ENCODE measurements at places on chromosomes 13 and 19.
A peak's percentile ranks its signal among the peaks of the same experiment; 100 is the strongest.

GRCh38 chr13:97240788-97241734, 18.9 kb downstream of the MBNL2 start:
- DNase-seq = no peak

GRCh38 chr13:68232351-68233130, 1002.4 kb upstream of the PCDH9 start:
- peak; percentile 37 for DNase-seq

DNA sequence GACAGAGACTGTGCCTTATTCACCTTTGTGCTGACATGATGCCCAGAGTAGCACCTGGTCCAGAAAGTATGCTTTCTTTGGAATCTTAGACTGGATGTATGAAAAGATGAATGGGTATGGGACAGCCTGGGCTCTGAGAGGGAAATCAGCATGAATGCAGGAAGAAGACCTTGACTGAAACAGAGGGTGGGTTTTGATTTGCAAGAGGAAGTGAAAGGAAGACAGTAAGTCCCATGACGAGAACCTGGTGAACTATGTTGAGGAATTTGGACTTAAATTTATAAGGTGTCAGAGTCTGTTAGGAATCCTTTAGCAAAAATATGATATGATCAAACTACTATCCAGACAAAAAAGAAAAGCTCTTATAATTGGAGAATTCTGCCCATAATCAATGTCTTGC, 301.9 kb downstream of the SPRY2 start:
- no peak for DNase-seq

GRCh38 chr19:11214387-11214786, 17.0 kb upstream of the KANK2 start:
- no peak for DNase-seq

GRCh38 chr13:41411060-41411459, 46.3 kb upstream of the RGCC start:
- DNase-seq = no peak

GRCh38 chr13:53160211-53160610, 131.6 kb downstream of the OLFM4 start:
- DNase-seq = no peak

- DNase-seq = peak; percentile 85
Observed at GRCh38 chr19:48568345-48568886, 16.4 kb downstream of the SULT2B1 start.

- no peak for DNase-seq
Observed at GRCh38 chr13:94431987-94432386, 47.5 kb downstream of the DCT start.

DNA sequence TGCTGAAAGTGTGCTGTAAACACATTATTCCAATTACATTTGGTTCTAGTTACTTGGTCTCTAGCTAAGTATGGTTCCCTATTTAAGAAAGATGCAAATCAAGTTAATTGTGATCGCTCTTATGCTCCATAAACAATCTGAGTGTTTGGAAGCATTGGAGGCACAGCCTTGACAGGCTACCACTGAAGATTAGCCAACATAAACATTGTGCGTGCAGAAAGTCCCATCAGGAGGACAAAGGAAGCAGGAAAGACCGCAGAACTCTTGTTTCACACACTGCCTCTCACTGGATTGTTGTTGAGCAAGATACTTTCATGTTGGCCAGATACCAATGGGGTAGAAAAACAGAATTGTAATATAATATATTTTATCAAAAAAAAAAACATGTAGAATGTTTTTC, 814.4 kb downstream of the EFNB2 start:
- peak; percentile 42 for DNase-seq

DNA sequence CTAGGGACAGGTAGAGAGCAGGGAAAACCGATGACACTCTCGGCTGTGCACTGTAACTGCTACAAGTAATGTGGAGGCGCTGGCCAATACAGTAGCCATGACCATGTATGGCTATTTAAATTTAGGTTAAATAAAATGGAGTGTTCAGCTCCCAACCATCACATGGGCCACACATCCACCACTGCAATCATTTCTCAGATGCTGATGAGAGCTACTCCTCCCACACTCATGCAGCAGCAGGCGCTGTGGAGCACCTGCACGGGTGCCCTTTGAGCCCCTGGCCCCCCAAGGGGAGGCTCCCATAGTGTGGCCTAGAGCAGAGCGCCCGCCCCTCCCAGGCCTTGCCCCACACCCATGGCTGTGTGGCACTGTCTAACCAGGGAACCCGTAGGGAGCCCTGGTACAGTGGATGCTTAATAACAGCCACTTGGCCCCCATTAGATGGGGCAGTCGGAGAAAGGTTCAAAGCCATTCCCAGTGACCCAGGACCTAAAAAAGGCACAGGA, 6.0 kb downstream of the ACP4 start:
- DNase-seq = no peak

DNA sequence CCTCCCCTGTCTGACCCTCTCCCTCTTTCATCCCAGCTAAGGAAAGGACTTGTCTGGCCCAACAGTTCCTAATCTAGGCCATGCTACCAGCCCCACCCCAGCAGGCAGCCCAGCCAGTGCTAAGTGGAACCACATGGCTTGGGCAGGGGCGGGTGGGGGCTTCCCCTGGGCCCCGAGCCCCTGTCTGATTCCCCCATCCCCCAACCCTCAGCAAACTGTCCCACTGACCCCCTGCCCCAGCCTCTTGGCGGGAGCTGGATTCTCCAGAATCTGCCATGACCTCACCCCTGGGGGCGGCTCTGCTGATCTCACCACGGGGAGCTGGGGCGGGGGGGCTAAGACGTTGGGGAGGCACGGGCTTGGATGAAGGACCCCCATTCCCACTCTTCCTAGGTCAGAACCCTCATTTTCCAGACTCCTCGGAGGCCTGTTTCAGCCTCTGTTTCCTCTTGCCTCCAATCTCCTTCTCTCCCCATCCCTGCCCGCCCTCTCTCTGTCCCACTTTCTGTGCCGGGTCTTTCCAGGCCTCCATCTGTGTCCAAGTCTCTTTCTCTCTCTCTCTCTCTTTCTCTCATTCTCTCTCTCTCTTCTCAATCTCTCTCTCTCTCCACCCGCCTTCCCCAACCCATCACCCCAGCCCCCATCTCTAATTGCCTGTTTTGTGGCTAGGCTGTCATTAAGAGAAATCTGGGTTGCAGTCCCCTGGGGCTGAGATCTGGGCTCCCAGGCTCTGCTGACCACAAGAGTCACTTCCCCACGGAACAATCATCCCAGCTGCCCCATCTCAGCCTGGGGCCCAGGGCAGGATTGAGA, 2.7 kb downstream of the COL5A3 start:
- DNase-seq = peak; percentile 47

GRCh38 chr19:16611121-16611520, 16.9 kb downstream of the MED26 start:
- DNase-seq = no peak

DNA sequence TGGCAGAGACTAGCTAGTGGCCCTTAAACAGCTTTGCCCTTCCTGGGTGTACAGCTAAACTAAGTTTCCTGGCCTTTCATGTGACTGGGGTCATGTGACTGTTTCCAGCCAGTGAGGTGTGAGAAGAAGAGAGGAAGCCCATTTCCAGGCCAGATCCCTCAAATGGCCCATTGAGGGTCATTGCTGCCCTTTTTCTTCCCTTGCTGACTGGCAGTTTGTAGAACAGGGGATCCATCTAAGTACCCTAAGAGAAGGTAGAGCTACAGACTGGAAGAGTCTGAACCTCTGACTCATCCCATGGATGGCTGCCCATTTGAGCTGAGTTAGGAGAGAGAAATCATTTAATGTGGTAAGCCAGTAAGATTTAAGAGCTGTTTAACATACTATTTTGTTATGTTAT, 2.8 kb downstream of the SWSAP1 start:
- DNase-seq = peak; percentile 86

GRCh38 chr13:98307463-98308085, 130.5 kb upstream of the RNF113B start:
- DNase-seq = no peak

DNA sequence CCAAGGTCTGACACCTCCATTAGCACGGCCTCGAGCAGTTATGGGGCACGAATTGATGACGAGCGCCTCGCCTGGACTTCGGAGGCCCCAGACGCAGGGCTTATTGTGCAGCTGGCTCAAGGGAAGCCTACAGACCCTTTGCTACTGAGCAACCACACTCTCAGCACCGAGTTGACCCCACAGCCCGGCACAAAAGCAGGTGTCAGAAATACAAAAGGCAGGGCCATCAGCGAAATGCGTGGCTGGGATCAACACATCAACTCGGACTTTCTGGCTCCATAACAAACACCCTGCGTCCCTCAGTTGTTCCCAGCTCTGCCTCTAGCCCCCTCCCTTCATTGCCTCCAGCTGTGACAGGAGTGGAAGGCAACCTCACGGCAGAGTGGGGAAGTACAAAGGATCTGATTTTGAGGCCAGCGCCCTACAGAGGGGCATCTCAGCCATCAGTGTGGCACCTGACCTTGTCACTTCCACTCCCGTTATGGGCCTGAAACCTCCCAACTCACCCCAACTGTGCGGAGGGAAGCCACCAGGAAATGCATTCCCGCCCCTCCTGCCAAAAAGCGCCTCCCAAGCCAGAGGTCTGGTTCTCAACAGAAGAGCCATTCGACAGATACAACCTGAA, 18.0 kb downstream of the PEPD start:
- DNase-seq = no peak

DNA sequence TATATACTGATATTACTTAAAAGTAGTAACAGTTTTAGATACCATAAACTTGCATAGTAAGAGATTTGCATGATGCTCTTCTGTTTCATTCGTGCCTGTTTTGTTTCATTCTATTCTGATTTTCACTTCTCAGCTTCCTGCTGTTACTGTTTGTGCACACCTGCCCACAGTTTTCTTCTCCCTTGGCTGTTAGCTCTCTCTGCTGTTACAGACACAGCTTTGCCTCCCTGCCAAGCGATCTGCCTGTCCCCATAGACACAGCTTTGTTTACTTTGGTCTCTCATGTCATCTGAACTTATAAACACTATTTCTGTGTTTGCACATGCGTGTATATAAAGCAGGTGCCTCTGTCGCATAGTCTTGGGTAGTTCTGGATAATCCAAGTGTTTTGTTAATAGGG, 21.4 kb upstream of the UPF3A start:
- no peak for DNase-seq

GRCh38 chr13:30052120-30052519, 201.7 kb upstream of the UBL3 start:
- DNase-seq = no peak

DNA sequence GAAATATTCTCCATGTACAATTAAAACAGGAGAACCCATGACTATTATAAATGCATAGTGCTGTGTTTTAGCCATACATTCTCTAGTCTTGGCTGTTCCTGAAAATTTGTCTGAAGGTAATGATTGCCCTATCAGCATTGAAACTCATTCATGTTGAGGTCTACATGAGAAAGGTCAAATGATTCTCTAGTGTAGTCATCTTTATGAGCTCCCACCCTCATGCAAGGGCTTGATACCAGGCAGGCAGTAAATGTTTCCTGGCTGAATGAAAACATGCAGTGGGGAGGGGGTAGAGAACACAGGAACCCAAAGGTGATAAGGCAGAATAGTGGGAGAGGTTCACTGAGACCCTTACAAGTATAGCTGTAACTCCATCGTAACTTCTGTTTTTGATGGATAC, 424.3 kb downstream of the COG6 start:
- no peak for DNase-seq

GRCh38 chr19:57708641-57709361, at the start of gene ZNF154:
Gene ZNF154, minus strand, starts transcription at chr19:57709204. Its CDS starts 233 bp downstream, at chr19:57708971.
- peak; percentile 71 for DNase-seq

GRCh38 chr13:48244159-48244558, 11.2 kb downstream of the ITM2B start:
- no peak for DNase-seq

- DNase-seq = no peak
Observed at GRCh38 chr19:18804139-18804601, 13.1 kb upstream of the COMP start.

GRCh38 chr13:29254626-29255370, 340.7 kb downstream of the SLC7A1 start:
- no peak for DNase-seq

DNA sequence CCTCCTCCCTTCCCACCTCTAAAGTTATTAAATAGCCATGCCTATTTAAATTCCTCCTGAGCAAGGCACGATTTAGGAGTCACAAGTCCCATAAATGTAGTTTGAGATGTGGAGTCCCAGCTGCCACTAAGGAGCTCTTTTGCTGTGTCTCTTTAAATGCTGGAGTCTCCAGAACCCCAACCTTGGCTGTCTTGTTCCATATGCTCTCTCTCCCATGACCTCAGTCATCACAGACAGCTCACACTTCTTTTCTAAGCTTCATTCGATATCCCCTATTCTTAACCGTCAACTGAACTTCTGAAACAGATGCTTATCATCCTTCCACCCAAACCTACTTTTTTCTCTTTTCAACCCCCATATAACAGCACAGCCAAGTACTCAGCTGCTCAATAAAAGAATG, 197.1 kb downstream of the VWA8 start:
- DNase-seq = no peak

- DNase-seq = no peak
Observed at GRCh38 chr19:34454091-34454490, 25.9 kb downstream of the UBA2 start.

GRCh38 chr13:27966641-27967202, 2.4 kb downstream of the CDX2 start:
- DNase-seq = no peak

- no peak for DNase-seq
Observed at GRCh38 chr13:71499235-71499634, 367.8 kb downstream of the DACH1 start.
